ENCODE measurements at places on chromosomes 11 and 22.
A peak's percentile ranks its signal among the peaks of the same experiment; 100 is the strongest.

DNA sequence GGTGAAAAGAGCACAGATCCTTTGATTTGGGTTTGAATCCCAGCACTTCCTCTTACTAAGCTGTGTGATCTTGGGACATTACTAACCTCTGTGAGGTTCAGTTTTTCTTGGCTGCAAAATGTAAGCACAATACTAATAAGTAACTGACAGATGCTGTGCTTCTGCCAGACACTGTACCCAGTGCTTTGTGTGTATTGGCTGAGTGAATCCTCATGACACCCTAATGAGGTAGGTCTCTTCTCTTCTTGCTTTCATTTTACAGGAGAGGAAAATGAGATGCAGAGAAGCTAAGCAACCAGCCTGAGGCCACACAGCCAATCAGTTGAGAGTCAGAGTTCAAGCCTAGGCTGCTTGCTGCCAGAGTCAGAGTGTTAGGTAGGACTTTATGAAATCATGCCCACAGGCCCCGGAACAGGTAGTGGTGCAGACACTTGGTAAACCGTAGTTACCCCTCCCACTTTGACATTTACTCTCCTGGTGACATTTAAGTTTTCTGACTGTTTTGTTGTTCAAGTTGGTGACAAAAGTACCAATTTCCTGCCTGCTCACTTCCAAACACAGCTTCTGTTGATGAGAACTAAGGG, 21.2 kb downstream of the PTPRJ start:
- DNase-seq: peak; percentile 76

GRCh38 chr22:49103314-49104059, 724.2 kb downstream of the BRD1 start:
- no peak for DNase-seq

- DNase-seq: no peak
Measured at GRCh38 chr11:22634897-22635629, 9.4 kb upstream of the FANCF start.

- DNase-seq: no peak
Measured at GRCh38 chr11:109424901-109425300, 2.9 kb downstream of the C11orf87 start.

GRCh38 chr11:126495281-126496220, 140.1 kb downstream of the ST3GAL4 start:
- DNase-seq: no peak

GRCh38 chr11:77201370-77201769, 73.3 kb downstream of the MYO7A start:
- DNase-seq: no peak

DNA sequence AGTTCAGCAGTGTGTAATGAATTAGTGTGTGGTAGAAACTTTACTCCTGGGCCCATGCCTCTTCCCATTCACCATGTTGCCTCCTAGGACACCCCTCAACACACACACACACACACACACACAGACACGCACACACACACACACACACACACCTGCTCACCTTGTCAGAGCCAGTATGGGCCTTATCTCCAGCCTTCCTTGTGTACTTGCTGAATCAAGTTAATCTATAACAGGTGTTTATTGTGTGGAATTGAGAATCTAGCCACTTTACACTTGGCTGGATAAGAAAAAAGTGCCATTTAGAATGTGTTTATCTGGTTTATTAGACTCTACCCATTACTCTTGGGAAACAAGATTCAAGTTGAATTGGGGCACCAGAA, 14.5 kb upstream of the ZDHHC13 start:
- DNase-seq: no peak

DNA sequence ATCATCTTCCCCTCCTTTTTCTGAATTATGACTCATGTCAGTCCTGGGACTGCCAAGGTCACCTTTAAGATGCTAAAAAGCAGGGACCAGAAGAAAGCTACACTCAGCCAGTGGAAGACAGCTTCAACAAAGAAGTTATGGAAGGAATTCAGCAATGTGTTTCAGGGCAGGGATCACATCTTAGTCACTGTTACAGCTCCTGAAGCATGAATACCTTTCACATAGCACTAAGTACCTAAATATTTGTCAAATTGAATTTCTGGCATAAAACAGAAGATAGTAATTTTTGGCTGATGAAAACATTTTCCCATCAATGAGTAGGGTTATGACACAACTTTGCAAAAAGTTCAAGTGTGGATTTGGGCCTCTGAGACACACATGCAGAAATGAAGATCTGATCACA, 5.2 kb downstream of the DDB1 start:
- no peak for DNase-seq

DNA sequence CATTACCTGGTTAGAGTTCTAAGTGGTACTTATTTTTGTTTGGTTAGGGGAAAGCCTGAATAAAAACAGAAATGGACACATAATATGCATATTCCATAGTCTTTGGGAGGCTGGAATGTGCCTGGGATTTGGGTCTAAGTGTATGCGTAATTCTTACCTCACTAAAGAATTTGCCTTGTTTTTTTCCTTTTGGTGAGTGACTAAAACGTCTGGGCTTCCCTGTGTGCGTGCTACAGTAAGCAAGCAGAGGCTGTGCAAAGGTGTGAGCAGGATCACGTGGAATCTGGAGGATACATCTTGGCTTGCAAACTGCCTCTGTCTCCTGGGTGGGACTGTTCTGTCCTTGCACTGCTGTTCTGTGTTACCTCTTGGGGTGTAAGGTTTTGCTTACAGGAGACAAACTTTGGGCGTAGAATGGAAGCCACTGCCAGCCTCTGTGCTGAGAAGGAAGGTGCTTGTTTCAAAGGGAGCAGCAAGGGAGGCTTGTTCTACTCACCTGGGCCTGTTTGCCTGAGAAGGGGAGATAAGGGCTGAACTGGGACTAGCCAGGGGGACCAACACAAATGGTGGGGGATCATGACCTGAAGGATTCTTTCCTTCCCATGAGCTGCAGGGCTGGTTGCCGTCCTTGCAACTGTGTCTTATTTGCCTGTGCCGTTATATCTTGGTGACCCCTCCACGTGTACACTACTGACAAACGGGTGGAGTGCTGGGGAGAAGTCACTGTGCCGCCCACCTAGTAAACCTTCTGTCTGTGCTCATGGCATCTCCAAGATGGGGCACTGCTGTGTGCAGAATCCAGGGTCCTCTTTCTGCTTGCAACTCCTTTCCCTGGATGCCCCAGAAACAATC, 4.5 kb downstream of the NEAT1 start:
- DNase-seq: peak; percentile 82

DNA sequence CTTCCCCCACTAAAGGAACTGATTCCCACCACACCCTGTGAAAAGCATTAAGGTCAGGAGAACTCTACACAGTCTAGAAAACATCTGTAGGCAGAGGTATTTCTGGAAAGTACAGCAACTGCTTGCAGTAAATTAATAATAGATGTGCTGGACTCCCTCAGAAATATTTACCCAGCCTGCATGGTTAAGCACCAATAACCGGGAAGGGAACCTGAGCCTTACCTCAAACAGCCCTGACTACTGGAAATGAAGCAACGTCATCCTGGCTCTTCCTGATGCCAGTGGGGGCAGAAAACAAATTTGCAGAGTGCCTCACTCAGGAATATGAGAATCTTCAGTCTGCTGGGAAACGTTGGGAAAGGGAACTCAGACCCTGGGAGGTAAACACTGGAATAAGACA, 318.1 kb downstream of the TENM4 start:
- no peak for DNase-seq

DNA sequence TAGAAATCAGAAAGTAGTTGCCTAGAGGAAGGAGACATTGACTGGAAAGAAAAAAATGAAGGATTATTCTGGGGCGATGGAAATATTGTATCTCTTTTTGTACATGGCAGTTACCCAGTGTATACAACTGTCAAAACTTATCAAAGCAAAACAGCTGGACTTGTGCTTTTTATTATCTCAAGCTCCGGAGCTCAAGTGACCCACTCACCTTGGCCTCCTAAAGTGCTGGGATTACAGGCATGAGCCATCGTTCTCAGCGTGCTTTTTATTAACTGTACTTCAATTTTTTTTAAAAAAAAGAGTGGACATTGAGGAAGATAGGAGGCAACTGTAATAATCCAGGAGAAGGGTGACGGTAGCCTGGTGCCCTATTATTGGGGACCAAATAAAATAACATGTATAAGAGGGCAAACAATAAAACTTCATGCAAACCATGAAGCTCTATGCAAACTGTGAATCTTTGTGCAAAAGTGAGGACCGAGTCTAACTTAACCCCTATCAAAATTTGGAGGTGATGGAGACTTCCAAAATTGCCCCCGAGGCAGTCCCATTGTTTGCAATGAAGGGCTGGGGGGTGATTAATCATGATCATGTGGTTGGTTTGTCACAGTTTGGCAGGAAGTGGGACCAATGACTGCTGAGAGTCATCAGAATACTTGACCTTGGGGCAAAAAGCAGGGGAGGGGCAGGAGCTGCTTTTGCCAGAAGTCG, 23.5 kb downstream of the FZD4 start:
- DNase-seq: no peak

DNA sequence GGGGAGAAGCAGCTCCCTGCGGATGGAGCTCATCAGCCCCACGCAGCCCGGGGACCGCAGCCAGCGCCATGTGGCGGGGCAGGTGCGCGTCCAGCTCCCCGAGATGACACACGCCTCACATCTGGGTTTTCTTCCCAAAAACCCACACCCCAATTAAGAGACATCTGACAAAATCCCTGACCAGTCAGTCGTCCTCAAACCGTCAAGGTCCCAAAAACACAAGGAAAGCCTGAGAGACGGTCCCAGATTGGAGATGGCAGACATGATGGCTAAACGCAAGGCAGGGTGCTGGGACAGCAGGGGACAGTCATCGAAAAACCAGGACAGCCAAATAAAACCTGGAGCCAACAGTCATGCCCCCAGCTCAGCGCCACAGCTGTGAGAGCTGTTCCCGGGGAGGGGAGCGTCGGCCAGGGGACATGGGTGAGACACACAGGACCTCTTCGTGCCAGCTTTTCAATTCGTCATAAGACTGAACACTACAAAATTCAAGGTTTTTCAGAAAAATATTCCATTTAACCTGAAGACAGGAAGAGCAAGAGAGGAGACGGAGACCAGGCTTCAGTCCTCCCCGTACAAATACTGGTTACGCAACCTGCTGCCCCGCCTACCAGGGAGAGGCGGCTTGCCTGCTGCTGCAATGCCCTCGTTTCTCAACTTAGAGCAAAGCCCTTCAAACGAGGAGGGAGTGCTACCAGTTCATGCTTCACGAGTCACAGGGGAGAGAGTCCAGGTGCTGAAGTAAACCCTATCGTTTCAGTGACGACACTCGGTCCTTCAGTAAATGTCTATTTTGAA, 10.5 kb downstream of the TOLLIP start:
- peak; percentile 29 for DNase-seq

DNA sequence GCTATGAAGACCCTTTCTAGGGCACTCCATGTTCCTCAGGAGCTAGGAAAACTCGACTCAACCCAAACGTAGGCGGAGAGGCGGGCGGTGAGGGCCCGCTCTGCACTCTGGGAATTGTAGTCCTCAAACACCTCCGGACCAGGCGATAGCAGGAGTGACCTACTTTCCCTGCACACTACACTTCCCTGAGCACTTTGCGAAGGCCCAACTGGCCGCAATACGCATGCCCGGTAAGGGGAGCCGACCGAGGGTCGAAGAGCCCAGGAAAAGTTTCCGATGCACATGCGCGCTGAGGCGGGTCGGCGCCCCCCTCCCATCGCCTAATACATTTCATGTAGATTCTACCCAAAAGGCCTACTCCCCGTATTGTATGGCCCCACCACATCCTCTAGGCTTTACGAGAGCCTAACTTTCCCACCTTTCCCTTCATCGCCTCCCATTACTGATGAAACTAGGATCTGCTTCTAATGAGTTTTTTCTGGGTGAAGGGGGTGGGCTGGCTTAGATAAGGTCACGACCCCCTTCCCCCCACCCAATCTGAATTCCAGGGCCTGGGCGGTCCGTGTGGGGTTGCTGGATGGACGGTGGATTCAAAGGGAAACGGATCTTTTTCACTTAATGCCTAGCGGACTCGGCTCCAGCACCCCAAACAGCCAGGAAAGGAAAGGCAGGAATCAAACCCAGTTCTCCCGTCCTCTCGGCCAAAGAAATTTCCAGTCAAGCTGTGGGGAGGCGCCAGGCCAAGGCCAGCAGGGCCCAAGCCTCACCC, 2.1 kb downstream of the TOB2 start:
- DNase-seq: peak; percentile 90

GRCh38 chr11:13168271-13168670, 109.3 kb upstream of the BMAL1 start:
- DNase-seq: no peak

- DNase-seq: no peak
Measured at GRCh38 chr22:49521787-49522224, 305.9 kb downstream of the BRD1 start.

GRCh38 chr11:68928136-68928880, 24.6 kb downstream of the IGHMBP2 start:
- no peak for DNase-seq

DNA sequence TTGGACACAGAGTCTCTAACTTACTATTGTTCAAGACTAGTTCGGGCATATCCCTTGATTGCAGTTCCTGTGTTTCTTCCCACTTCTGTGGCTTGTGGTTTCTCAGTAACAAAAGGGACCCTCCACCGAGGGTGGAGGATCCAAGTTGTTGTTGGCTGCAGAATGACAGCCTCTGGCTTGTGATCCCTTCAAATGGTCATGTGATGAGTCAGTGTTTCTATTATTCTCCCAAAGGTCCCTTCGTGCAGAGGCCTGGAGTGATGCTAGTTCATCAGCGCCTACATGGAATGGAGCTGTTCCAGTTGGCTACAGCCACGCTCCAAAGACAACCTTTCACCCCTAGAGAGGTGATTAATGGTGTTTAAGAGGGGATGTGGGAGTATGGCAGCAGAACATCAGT, 2.6 kb upstream of the VWCE start:
- no peak for DNase-seq

DNA sequence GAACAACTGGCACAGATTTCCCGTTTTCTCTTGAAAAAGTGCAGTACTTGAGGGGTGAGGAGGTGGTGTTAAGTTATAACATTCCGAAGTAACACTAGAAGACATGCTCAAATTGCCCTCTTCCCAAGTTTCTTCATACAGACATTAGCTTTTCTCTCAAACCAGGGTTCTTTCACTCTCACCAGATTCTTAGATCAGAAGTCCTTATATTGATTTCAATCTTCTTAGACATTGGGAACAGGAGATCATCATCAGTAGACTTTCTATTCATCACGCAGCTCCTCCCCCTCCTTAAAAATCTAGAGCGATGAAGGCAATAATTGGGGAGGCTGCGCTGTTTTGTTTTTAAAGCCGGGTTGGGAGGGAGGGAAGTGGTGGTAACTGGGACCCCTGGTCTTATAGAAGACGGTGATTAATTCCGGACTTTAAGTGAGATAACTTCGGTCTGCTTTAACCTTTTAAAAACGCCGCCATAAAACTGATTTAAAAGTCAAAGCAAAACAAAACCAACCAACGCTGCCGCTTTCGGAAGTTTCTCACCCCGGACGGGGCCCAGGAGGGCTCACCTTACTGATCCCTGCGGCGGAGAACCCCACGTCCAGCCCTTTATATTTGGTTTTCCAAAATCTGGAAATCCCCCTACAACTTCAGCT, 665 bp downstream of the USP28 start:
- DNase-seq: no peak

GRCh38 chr22:37500745-37501609, 14.8 kb upstream of the MFNG start:
- no peak for DNase-seq

GRCh38 chr11:132347156-132348090, 977.0 kb downstream of the NTM start:
- DNase-seq: no peak

- no peak for DNase-seq
Measured at GRCh38 chr11:32960553-32961164, 55.0 kb upstream of the DEPDC7 start.
